ENCODE measurements at places on chromosomes 16 and 17. TPM values are rescaled to one million over a fixed set of nuclear protein-coding genes. Genes with fewer than 3 reads are reported as not detected.

RNF157 gene
- total RNA-seq = 0.10 TPM

ADAD2 gene
- not detected for total RNA-seq

ZNF598 gene
- 46.2 TPM for total RNA-seq

TMEM235 gene
- not detected for total RNA-seq

PRSS21 gene
- not detected for total RNA-seq

CTRB1 gene
- total RNA-seq = not detected

INTS2 gene
- 12.4 TPM for total RNA-seq

ARHGAP27 gene
- 10.2 TPM for total RNA-seq

WNT3 gene
- 4.1 TPM for total RNA-seq

NAE1 gene
- total RNA-seq = 93.6 TPM

COL1A1 gene
- 1.4 TPM for total RNA-seq

KRT24 gene
- not detected for total RNA-seq

CFAP119 gene
- total RNA-seq = 5.9 TPM

BRIP1 gene
- total RNA-seq = 8.8 TPM

C17orf78 gene
- not detected for total RNA-seq

DYNLRB2 gene
- total RNA-seq = not detected

MT1A gene
- total RNA-seq = not detected

TBKBP1 gene
- 4.0 TPM for total RNA-seq

ATP1B2 gene
- not detected for total RNA-seq

C16orf86 gene
- 2.5 TPM for total RNA-seq

RAMP2 gene
- 0.40 TPM for total RNA-seq

TLK2 gene
- total RNA-seq = 29.4 TPM

VTN gene
- total RNA-seq = not detected

CD300E gene
- not detected for total RNA-seq

C16orf74 gene
- 55.2 TPM for total RNA-seq

PYY gene
- not detected for total RNA-seq

MCRIP2 gene
- total RNA-seq = 51.1 TPM

CLDN7 gene
- not detected for total RNA-seq

NAT9 gene
- total RNA-seq = 21.9 TPM

TOX3 gene
- total RNA-seq = not detected

ARL5C gene
- not detected for total RNA-seq

RPA1 gene
- total RNA-seq = 59.9 TPM

NLRC5 gene
- 14.3 TPM for total RNA-seq

ADORA2B gene
- total RNA-seq = 2.8 TPM

MPDU1 gene
- 177 TPM for total RNA-seq

CES1 gene
- 4.8 TPM for total RNA-seq

WDR81 gene
- 8.3 TPM for total RNA-seq

WNT9B gene
- not detected for total RNA-seq

CDH1 gene
- not detected for total RNA-seq

MYCBPAP gene
- not detected for total RNA-seq

G6PC1 gene
- not detected for total RNA-seq

TNFRSF13B gene
- total RNA-seq = not detected

CD7 gene
- total RNA-seq = not detected

CENPX gene
- total RNA-seq = 97.0 TPM

PRR14 gene
- total RNA-seq = 11.0 TPM

SSH2 gene
- 10.2 TPM for total RNA-seq

All from HT1080 (cell line).